Foreskin keratinocyte (primary cell): ENCODE measurements at places on chromosomes 1 and 21.

GRCh38 chr1:157186281-157186992 is 48.2 kb upstream of the ETV3 start:
- no peak for DNase-seq

DNA sequence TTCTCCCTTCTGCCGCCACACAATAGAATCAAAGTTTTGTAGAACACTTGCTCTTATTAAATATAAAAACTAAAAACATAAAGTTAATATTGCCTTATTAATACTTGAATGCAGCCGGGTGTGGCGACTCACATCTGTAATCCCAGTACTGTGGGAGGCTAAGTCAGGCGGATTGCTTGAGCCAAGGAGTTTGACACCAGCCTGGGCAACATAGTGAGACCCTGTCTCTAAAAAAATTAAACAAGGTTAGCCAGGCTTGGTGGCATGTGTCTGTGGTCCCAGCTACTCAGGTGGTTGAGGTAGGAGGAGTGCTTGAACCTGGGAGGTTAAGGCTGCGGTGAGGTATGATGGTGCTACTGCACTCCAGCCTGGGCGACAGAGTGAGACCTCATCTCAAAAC is 13.2 kb upstream of the HHAT start:
- DNase-seq = no peak

GRCh38 chr1:87841332-87841731 is 512.7 kb downstream of the LMO4 start:
- DNase-seq = no peak

DNA sequence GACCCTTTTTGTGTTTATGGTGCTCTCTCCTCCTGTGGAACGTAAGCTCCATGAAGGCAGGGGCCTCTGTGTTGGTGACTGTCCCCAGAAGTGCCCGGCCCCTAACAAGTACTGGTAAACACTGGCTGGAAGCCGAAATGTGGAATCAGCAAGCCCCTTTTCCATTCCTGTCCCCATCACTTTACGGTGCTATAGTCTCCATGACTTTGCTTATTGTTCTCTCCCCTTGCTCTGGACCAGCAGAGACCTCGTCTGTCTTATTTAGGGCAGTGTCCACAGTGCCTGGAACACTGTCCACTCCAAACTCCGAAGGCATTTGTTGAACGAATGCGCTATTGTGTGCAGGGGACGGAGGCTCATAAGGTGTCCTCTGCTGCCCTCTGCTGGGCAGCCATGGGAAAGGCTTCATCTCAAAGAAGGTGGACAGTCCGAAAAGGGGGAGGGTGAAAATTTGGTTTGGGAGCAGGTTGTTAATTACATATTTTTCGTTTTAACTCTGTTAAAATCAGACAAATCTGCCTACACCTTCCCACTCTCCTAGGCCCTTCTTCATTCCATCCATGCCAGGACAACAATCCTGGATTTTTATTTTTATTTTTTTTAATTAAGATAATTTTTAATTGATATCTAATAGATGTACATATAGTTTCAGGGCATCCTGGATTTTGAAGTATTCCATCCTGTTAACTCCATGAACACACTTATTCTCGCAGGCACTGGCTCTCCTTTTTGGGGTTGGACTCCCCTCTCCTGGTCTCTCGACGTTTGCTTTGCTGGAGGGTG is 115.6 kb downstream of the PGBD5 start:
- DNase-seq = no peak
